ENCODE measurements at places on chromosomes 2 and 18. TPM values are rescaled to one million over a fixed set of nuclear protein-coding genes. Genes with fewer than 3 reads are reported as not detected.

GRCh38 chr18:8262221-8262620, 347.0 kb upstream of the RAB12 start:
- no peak for DNase-seq

DNA sequence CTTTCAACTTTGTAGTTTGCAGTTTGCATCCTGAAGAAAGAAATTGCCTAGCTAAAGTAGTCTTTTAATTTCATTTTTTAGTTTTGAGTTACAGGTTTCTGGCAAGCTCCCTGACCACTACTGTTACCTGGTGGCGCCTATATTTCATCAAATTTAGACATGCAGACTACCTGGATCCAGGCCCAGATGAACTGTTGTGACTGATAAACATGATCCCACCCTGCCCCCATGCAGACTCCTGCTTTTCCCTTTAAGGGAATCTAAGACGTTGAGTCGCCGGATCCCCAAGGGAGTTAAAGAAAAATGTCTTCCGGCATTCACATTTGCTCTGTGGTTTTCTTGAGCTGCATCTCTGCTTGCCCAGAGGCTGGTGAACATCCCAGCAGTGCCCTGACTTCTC, 22.2 kb downstream of the METAP1D start:
- DNase-seq = no peak

Gene DSC1
- 150 TPM for total RNA-seq

DNA sequence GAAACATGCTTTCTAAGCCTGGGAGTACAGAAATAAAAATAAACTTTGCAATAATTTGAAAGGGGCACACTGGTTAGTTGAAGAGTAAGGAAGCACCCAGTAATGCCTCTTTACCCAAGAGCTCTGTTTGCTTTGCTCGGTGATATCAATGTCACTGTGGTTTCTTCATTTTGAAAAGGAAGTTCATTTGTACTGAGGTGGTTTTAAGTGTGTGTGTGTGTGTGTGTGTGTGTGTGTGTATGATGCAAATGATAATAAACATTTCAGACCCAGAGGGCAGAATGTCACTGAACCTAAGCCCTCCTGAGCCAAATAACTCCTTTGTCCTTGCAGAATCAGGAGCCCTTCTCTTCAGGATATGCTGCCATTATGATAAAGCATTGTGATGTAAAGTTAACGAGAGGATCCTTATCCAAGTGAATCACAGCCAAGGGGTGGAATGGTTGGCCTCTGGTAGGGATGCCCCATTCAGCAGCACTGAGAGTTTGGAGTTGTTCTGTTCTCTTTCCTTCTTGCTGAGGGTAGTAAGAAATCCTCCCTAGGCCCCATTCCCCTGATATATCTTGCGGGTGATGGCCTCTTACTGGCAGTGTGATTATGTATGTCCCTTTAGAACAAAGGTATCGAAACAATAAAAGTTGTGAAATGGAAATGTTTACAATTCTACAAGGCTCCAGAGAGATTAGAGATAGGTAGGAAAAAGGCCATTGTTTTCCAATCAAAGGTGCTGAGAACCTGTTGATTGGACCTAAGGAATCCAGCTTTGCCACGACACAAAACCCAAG, 7.6 kb downstream of the ITGA6 start:
- no peak for DNase-seq

DNA sequence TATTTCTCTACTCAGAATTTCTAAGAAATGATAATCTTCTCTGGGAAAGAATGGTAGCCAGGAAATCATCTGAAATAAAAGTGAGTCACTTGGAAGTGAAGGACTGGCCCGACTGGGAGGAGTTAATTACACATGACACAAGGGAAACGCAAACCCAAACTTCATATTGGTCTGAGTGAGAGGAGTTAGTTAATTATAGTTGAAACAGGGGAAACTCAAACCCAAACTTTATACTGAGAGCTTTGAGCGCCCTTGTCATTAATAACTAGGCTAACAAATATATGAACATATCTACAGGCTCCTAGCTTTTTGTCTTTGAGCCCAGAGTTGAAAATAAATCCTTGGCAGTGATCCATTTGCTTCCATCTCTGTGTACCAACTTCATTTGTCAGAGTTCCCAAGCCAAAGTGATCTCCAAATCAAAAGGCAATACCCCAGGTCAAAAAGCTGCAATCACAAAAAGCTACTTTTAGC, 187.8 kb upstream of the COL3A1 start:
- no peak for DNase-seq

Gene PRKAG3
- total RNA-seq = 2.5 TPM

GRCh38 chr2:122007577-122007976, 252.1 kb downstream of the TSN start:
- DNase-seq = no peak

DNA sequence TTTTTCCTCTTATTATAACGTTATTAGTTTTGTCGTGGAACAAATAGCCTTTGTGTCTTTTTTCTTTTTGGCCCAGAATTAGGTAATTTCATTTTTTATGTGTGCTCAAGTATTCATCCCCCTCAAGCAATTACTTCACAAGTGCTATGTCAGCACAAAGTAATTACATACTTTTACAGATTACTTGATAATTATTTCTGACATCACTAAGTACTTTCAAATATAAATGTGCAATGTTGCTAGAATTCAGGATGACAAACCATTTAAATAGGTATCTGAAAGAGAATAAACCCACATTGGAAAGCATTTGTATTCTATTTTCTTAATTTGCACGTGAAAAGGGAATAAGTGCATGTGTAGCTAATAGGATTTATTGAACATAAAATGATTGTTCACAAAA, 238.2 kb downstream of the CDH7 start:
- no peak for DNase-seq
